Stimulated activated CD4-positive, alpha-beta T cell treated with anti-CD3 and anti-CD28 coated beads, Interleukin-1b, Interleukin-23, amount 100 ng/mL, for 4 hours (primary cell): ENCODE measurements at places on chromosomes 2 and 18.

DNA sequence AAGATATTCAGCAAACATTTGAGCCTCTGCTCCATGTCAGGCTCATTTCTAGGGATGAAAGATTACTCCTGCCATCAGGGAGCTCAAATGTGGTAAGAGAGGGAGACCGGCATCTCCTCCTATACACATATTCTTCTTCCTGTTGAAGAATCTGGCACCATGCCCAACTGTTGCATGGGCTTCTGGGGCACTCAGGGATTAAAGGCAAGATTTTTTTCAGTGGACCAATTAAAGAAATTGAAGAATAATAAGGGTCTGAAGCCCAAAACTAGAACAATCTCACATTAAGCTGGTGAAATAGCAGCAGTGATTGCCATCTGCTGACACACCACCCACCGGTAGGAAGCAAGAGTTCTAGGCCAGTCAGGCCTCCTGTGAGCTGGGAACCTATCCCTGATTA, 145.4 kb upstream of the LYPD6 start:
- no peak for DNase-seq

GRCh38 chr2:165633431-165633830, 160.6 kb downstream of the GALNT3 start:
- DNase-seq: no peak

GRCh38 chr2:112050316-112050715, 4.8 kb upstream of the TMEM87B start:
- no peak for DNase-seq

- no peak for DNase-seq
These were observed 121.6 kb downstream of the ARL4C start for GRCh38 chr2:234375176-234375880.

DNA sequence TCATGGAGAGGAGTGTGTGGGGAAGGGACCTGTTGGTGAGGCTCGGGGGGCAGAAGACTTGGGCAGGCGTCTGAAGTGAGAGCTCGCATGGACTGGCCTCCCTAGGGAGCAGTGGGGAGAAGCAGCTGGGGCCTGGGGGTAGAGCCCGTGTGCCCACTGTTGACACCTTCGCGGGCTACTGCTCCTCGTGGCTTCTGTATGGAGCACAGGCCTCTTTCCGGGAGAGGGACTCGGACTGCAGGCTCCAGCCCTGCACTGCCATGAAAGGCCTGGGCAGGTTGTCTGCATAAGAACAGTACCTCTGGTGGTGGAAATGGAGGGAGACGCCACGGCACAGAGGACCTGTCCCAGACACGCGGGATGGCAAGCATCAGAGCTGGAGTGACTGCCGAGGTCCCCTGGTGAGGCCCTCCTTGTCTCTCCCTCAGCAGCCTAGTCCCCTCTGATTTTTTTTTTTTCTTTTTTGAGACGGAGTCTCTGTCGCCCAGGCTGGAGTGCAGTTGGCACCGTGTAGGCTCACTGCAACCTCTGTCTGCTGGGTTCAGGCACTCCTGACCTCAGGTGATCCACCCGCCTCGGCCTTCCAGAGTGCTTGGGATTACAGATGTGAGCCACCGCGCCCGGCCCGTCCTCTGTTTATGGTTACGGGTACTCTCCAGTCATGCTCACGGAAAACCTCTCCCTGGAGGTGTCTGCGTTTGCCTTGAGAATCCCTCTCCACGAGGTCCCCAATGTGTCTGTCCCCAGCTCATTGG, 44.7 kb upstream of the PTMA start:
- DNase-seq: no peak

DNA sequence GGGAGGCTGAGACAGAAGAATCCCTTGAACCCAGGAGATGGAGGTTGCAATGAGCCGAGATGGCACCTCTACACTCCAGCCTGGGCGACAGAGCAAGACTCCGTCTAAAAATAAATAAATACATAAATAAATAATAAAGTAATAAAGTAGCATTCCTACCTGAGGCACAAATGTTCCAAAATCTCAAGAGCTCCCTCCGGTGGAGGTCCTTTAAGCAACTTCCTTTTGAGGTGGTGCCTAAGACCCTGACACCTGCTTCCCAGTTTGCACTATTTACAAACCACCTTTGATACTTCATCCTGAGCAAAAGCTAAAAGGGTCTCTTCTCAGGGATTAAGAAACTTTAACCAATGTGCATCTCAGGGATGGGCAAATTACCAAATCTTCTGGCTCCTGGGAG, 505.1 kb downstream of the CNTNAP5 start:
- no peak for DNase-seq

GRCh38 chr2:187478719-187479118, 30.7 kb upstream of the CALCRL start:
- DNase-seq: no peak

GRCh38 chr2:138610201-138610953, 108.8 kb downstream of the SPOPL start:
- DNase-seq: no peak

DNA sequence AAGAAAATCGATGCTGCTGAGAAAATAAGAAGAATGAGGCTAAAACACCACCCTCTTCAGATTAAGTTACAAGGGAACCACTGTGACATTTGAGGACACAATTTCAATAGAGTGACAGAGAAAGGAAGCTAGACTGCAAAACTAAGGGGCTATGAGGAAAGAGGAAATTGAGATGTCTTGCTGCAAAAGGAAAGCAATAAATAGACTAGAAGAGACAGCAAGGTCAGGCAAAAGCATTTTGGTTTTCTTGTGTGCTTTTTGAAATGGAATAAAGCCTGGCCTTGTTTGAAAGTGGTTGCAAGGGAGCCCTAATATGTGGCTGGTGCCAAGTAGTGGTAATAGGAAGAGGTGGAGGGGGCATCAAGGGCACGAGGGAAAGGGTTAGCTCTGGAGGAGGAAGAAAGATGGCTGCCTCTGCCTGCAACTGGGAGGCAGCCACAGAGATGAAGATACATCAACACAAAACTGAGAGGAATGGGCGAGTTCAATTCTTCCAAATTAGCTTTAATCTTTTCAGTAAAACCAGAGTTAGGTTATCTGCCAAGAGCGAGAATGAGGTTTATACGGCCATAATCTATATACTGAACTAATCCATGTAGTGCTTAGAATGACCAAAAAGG, 1.2 kb upstream of the MRO start:
- no peak for DNase-seq
